ENCODE measurements at places on chromosomes 12 and 14. TPM values are rescaled to one million over a fixed set of nuclear protein-coding genes. Genes with fewer than 3 reads are reported as not detected.

Gene SYNDIG1L
- total RNA-seq: 1.6 TPM

Gene AQP6
- total RNA-seq: not detected

Gene CEP83
- total RNA-seq: 29.8 TPM

Gene PAX9
- not detected for total RNA-seq

Gene GZMB
- total RNA-seq: not detected

GRCh38 chr14:48247977-48248376 is 572.6 kb upstream of the MDGA2 start:
- 0 out of 2 replicates have a peak overlapping the region, but pooled peaks have one; percentile 13 for H3K27ac ChIP-seq
- DNase-seq: no peak
- H3K27me3 ChIP-seq: no peaks in the 10 kb centered on the region
- no peak overlapping the region for H3K4me3 ChIP-seq
- H3K4me1 ChIP-seq: peaks cover 22% of the 10 kb centered on the region

DNA sequence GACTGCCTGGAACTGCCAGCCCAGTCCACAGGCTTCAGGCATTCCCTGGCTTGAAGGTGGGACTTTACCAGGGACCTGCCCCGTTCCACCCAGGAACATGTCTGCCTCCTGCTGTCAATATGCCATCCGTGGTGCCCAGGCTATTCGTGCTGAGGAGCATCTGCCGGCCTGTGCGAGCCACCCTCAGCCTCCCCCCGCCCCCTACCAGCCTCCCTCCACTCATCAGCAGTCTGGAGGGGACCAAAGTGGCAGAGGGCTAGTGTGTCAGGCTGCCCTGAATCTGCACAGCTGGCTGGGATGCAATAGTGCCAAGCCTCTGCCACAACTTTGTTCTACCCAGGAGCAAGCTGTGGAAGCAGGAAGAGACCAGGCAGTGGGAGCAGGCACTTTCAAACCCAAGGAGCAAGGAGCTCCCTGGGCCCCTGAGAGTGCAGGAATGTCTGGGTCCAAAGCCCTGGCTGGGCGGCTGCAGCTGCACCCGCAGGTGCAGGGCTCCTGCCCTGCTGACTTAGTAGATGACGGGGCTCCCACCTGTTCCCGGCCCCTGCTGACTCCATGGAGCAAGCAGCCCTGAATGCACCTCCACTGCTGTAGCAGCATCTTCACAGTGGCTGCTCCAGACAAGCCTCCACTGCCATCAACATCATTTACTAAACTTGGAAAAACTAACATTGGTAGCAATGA is 423.2 kb downstream of the RERGL start:
- H3K27ac ChIP-seq: no peak overlapping the region
- peaks cover 17% of the 10 kb centered on the region for H3K4me1 ChIP-seq
- H3K27me3 ChIP-seq: no peaks in the 10 kb centered on the region
- no peak overlapping the region for H3K4me3 ChIP-seq

- no peak overlapping the region for H3K27ac ChIP-seq
- H3K4me1 ChIP-seq: peaks cover 16% of the 10 kb centered on the region
- no peak overlapping the region for H3K4me3 ChIP-seq
- no peaks in the 10 kb centered on the region for H3K36me3 ChIP-seq
Observed at GRCh38 chr12:4032924-4033615, 159.9 kb upstream of the PARP11 start.

DNA sequence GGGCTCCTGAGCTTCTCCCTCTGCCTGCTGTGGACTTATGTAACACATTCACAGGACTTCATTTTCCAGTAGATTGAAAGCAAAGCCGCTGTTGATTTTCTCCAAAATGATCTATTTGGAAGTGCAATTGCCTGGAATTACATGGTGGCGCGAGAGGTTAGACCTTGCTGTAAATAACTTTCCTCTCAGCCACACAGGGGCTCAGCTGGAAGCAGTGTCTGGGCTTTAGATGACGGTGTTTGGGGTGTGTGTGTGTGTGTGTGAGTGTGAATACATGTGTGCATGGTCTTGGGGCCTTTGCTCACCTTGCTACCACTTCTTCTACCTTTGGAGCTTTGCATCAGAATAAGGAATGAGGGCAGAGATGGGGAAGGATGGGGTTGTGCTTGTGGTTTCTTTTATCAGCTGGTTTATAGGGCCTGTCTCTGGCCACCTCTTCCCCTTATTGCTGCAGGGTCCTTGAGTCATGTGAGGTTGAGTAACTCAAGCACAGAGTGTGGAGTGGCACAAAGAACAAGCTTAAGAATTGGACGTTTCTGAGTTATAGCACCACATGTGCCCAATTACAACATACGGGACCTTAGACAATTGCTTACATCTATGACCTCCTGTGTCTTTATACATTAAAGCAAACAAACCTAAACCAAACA is 280.6 kb downstream of the NRXN3 start:
- H3K27ac ChIP-seq: no peak overlapping the region
- no peaks in the 10 kb centered on the region for H3K4me1 ChIP-seq
- H3K4me3 ChIP-seq: no peak overlapping the region
- H3K27me3 ChIP-seq: no peaks in the 10 kb centered on the region
- DNase-seq: no peak

DNA sequence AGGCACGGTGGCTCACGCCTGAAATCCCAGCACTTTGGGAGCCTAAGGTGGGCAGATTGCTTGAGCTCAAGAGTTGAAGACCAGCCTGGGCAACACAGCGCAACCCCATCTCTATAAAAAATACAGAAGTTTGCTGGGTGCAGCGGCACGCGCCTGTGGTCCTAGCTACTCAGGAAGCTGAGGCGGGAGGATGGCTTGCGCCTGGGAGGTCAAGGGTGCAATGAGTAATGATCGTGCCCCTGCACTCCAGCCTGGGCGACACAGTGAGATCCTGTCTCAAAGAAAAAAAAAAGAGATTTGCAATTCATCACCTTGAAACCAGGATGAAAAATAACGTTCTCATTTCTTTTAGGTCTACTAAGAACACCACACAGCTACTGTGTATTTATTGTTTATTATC is 4.0 kb downstream of the STX2 start:
- H3K27ac ChIP-seq: no peak overlapping the region
- no peak for DNase-seq
- no peak overlapping the region for H3K4me3 ChIP-seq
- no peaks in the 10 kb centered on the region for H3K36me3 ChIP-seq
- H3K27me3 ChIP-seq: peaks cover 10% of the 10 kb centered on the region

- H3K27me3 ChIP-seq: no peaks in the 10 kb centered on the region
- peaks cover 48% of the 10 kb centered on the region for H3K4me1 ChIP-seq
- H3K4me3 ChIP-seq: no peak overlapping the region
Observed at GRCh38 chr14:36682338-36682737, 20.7 kb downstream of the PAX9 start.

GRCh38 chr12:132668191-132669088 is 18.7 kb downstream of the POLE start:
- no peaks in the 10 kb centered on the region for H3K4me1 ChIP-seq
- DNase-seq: no peak
- H3K4me3 ChIP-seq: no peak overlapping the region
- H3K36me3 ChIP-seq: peaks cover 46% of the 10 kb centered on the region
- no peaks in the 10 kb centered on the region for H3K27me3 ChIP-seq

DNA sequence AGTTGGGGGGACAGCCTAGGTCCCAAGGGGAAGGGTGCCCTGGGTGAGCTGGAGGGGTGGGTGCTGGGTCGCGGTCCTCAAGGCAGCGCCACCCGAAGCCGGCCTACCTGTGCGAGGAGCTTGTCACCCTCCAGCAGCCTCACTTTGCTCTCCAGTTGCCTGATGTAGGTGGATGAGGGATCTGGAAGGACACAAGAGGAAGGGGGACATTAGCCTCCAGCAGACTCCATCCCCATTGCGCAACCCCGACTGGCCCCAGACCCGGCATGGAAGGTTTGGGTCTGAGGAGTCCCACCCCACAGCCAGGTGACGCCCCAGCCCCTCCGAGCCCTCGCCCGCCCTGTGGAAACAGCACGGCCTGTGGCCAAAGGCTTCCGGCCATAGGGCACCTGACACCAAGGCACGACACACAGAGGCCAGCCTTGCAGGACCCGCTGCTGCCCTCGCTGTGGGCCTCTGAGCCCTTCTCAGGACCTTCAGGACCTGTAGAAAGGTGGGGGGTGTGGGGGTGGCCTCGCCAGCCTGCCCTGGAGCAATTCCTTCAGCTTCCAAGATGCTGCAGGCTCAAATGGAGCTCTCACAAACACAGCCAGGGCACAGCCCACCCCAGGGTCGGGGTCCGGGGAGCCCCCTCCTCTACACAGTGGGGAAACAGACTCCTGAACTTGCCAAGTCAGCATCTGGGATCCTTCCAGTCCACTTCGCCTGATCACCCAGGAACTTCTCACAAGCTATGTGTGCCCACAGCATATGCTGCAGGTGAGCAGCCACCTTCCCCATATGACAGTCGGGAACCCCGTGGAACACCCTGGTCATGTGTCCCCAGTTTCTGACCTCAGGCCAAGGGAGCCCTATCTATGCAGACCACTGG is 54.9 kb downstream of the CCNK start:
- no peaks in the 10 kb centered on the region for H3K36me3 ChIP-seq
- peaks cover 8% of the 10 kb centered on the region for H3K4me1 ChIP-seq
- H3K27me3 ChIP-seq: no peaks in the 10 kb centered on the region
- H3K4me3 ChIP-seq: no peak overlapping the region

- H3K4me1 ChIP-seq: peaks cover 13% of the 10 kb centered on the region
- no peaks in the 10 kb centered on the region for H3K36me3 ChIP-seq
- no peaks in the 10 kb centered on the region for H3K27me3 ChIP-seq
- H3K4me3 ChIP-seq: no peak overlapping the region
- DNase-seq: no peak
- H3K27ac ChIP-seq: no peak overlapping the region
Observed at GRCh38 chr12:67410246-67410645, 141.1 kb downstream of the CAND1 start.

DNA sequence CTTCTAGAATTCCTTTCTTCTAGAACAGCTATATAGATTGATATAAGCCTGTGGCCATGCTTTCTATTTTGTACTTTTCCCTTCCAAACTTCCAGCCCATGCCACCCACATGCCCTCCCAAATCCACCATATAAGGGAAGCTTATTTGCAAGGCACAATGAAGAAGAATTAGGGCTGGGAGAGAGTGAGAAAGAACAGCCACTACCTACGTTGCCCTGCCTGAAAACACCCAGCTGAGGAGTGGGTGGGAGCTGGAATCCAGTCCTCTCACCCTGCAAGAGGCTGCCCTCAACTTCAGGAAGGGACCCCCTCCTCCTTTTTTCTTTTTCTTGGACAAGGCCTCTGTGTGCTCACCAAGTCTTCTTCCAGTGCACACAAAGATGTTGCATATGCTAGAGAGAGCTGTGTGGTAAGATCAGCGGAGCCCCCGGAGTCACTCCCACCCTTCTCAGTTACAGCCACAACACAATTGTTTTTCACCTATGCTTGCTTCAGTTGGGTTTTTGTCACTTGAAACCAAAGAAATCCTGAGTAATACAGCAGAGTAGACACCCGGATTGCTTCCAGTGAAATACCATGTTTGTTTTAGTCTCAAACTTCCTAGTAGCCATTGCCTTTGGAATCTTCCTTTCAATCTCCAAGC is 38.8 kb downstream of the CDKL1 start:
- no peaks in the 10 kb centered on the region for H3K4me1 ChIP-seq
- DNase-seq: no peak
- H3K36me3 ChIP-seq: no peaks in the 10 kb centered on the region
- no peak overlapping the region for H3K4me3 ChIP-seq

- no peaks in the 10 kb centered on the region for H3K27me3 ChIP-seq
- no peaks in the 10 kb centered on the region for H3K36me3 ChIP-seq
- H3K4me3 ChIP-seq: no peak overlapping the region
- H3K27ac ChIP-seq: no peak overlapping the region
- no peaks in the 10 kb centered on the region for H3K4me1 ChIP-seq
Observed at GRCh38 chr14:55813630-55814029, 233.6 kb downstream of the KTN1 start.

GRCh38 chr14:91115986-91116770 is 2.3 kb downstream of the DGLUCY start:
- H3K4me1 ChIP-seq: peaks cover 41% of the 10 kb centered on the region
- H3K27me3 ChIP-seq: no peaks in the 10 kb centered on the region
- DNase-seq: no peak
- 0 out of 2 replicates have a peak overlapping the region, but pooled peaks have one; percentile 64 for H3K27ac ChIP-seq

DNA sequence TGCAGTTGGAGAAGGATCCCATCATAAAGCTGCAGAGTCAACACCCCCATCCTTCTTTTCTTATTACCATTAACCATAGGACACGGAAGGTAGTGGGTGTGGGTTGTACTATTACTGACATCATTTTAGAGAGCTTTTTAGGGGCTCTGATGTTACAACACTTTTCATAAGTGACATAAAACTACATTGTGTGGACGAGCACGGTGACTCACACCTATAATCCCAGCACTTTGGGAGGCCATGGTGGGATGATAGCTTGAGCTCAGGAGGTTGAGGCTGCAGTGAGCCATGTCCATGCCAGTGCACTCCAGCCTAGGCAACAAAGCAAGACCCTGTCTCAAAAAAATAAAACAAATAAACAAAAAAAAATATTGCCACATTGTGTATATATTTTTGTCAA is 167.1 kb downstream of the DUSP6 start:
- H3K27ac ChIP-seq: no peak overlapping the region
- H3K4me3 ChIP-seq: no peak overlapping the region
- no peak for DNase-seq

DNA sequence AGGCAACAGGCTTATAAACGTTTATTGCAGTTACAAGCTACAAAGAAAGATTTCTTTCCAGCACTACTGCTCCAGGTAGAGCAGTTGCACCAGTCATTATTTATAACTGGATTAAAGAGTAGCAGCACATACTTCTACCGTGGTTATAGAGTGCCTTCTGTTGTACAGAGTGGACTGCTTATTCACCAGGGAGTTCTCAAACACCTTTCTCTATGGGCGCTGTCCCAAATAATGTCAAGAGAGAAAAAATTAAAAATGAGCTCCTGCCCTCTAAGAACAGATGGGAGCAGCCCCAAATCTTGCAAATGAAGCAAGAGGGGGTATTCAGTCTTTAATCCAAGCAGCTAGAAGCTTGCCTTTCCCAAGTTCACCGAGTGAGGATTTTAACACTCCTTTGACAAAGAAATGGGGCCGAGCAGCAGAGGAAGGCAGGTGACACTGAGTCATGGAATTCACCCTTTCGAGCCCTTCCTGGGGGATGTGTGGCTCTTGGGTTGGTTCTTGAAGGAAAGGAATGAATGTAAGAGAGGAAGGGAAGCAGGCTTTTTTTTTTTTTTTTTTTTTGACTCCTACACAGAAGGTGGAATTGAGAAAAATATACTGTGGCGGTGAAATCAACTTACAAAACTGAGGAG is 181.2 kb downstream of the PRKCH start:
- no peaks in the 10 kb centered on the region for H3K36me3 ChIP-seq
- H3K4me3 ChIP-seq: no peak overlapping the region
- peak overlapping the region; percentile 97 for H3K27ac ChIP-seq
- peak; percentile 64 for DNase-seq
- peaks cover 70% of the 10 kb centered on the region for H3K4me1 ChIP-seq

- H3K4me1 ChIP-seq: 0 out of 2 replicates have a peak, but pooled peaks cover 10% of the 10 kb centered on the region
- no peak overlapping the region for H3K27ac ChIP-seq
- H3K27me3 ChIP-seq: no peaks in the 10 kb centered on the region
Observed at GRCh38 chr14:76883447-76883846, 57.2 kb downstream of the LRRC74A start.

DNA sequence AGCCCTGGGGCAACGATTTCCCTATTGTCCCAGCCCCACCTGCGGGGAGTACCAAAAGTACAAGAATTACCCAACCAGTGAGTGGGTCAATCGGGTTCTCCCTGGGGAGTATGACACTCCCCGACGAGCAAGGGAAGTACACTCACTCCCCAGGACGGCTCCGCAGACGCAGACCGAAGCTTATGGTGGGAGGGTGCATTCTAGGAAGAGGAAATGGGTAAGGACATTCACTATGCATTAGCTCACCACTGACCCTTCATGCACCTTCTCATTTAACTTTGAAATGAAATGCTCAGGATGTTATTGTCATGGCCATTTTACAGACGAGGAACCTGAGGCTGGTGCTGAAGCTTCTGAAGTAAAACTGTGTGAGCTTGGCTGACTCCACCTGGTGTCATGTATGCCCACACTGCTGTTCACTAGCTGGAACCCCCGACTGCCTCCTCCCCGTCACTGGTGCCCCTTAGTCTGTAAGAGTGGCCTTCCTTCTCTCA is 45.8 kb upstream of the TMED10 start:
- 0 out of 2 replicates have a peak overlapping the region, but pooled peaks have one; percentile 17 for H3K27ac ChIP-seq
- H3K4me3 ChIP-seq: 0 out of 2 replicates have a peak overlapping the region, but pooled peaks have one; percentile 30
- peak; percentile 38 for DNase-seq
- H3K4me1 ChIP-seq: peaks cover 31% of the 10 kb centered on the region
- H3K27me3 ChIP-seq: no peaks in the 10 kb centered on the region
